A549 treated with Mapracorat at 1 μM for 4 hours (cell line): ENCODE measurements at places on chromosomes 13 and 19. TPM values are rescaled to one million over a fixed set of nuclear protein-coding genes. Genes with fewer than 3 reads are reported as not detected.

ATP8B3 gene
- total RNA-seq: 2.3 to 3.4 TPM (median 3.1 TPM) in 5 replicates

STXBP2 gene
- total RNA-seq: 31.0 to 45.2 TPM (median 40.0 TPM) in 5 replicates

LRRC8E gene
- total RNA-seq: 5.4 to 6.4 TPM (median 6.0 TPM) in 5 replicates

ZNF223 gene
- total RNA-seq: 1.6 to 4.0 TPM (median 3.2 TPM) in 5 replicates

IQCN gene
- 0.40 to 0.77 TPM (median 0.64 TPM) in 5 replicates for total RNA-seq

CEACAM8 gene
- total RNA-seq: not detected in 5 replicates

ERVV-1 gene
- not detected in 5 replicates for total RNA-seq

SYNGR4 gene
- total RNA-seq: 2.1 to 4.6 TPM (median 2.9 TPM) in 5 replicates

RSPH6A gene
- total RNA-seq: not detected in 5 replicates

DCLK1 gene
- 0.96 to 1.2 TPM (median 1.0 TPM) in 5 replicates for total RNA-seq

CYP4F22 gene
- total RNA-seq: 0.08 to 0.31 TPM (median 0.18 TPM) in 5 replicates

SLAIN1 gene
- 0.42 to 0.71 TPM (median 0.48 TPM) in 5 replicates for total RNA-seq

NMRK2 gene
- not detected in 5 replicates for total RNA-seq

CAMSAP3 gene
- 4.0 to 6.3 TPM (median 5.3 TPM) in 5 replicates for total RNA-seq

ARHGAP33 gene
- total RNA-seq: 3.9 to 9.3 TPM (median 7.6 TPM) in 5 replicates

MCEMP1 gene
- not detected in 5 replicates for total RNA-seq

ZNF20 gene
- not detected in 5 replicates for total RNA-seq

C1QTNF9B gene
- total RNA-seq: not detected in 5 replicates

FBXW9 gene
- 9.1 to 14.4 TPM (median 12.9 TPM) in 5 replicates for total RNA-seq

ZNF547 gene
- 0.85 to 1.5 TPM (median 1.4 TPM) in 5 replicates for total RNA-seq

NPHS1 gene
- total RNA-seq: 0.27 to 0.75 TPM (median 0.56 TPM) in 5 replicates

NTF4 gene
- 0.35 to 1.6 TPM (median 0.63 TPM) in 5 replicates for total RNA-seq

FCER2 gene
- total RNA-seq: not detected in 5 replicates

TLE2 gene
- 2.0 to 2.9 TPM (median 2.1 TPM) in 5 replicates for total RNA-seq

SNRPA gene
- 146 to 186 TPM (median 157 TPM) in 5 replicates for total RNA-seq

PRODH2 gene
- total RNA-seq: 0.16 to 0.53 TPM (median 0.34 TPM) in 5 replicates

GJA3 gene
- total RNA-seq: 0.83 to 1.4 TPM (median 1.3 TPM) in 5 replicates

RGCC gene
- total RNA-seq: 6.0 to 10.3 TPM (median 8.4 TPM) in 5 replicates

CGB3 gene
- 0.64 TPM in 1 of 5 replicates, not detected in the others for total RNA-seq

MCF2L gene
- total RNA-seq: 0.28 to 0.50 TPM (median 0.41 TPM) in 5 replicates

SLC7A10 gene
- total RNA-seq: 0.11 to 0.12 TPM in 2 of 5 replicates, not detected in the others

HCST gene
- total RNA-seq: 0.30 to 0.45 TPM (median 0.35 TPM) in 5 replicates

PPAN gene
- 39.7 to 63.3 TPM (median 52.5 TPM) in 5 replicates for total RNA-seq

SYT5 gene
- total RNA-seq: 3.0 to 6.1 TPM (median 4.4 TPM) in 5 replicates

PRKD2 gene
- total RNA-seq: 21.7 to 32.7 TPM (median 27.7 TPM) in 5 replicates
